ENCODE measurements at places on chromosomes 12 and 14. TPM values are rescaled to one million over a fixed set of nuclear protein-coding genes. Genes with fewer than 3 reads are reported as not detected.

The MYF6 gene
- total RNA-seq, result not detected

The MORN3 gene
- total RNA-seq, result 1.5 TPM

The ANP32D gene
- not detected for total RNA-seq

The WSCD2 gene
- total RNA-seq, result not detected

The AMDHD1 gene
- 0.45 TPM for total RNA-seq

The POTEG gene
- 20.4 TPM for total RNA-seq

The HEATR5A gene
- total RNA-seq, result 11.5 TPM

The PPP1R12A gene
- total RNA-seq, result 109 TPM

The CYP46A1 gene
- total RNA-seq, result not detected

The EIF2S3B gene
- 2.8 TPM for total RNA-seq

The RFX4 gene
- total RNA-seq, result not detected

The TAS2R8 gene
- total RNA-seq, result not detected

The FAM186B gene
- total RNA-seq, result 1.2 TPM

The PRH2 gene
- 0.91 TPM for total RNA-seq

The PLEKHG7 gene
- total RNA-seq, result not detected

The NEDD1 gene
- total RNA-seq, result 21.5 TPM

The FAM177A1 gene
- total RNA-seq, result 25.6 TPM

Measured in A375 (cell line).